ENCODE measurements at places on chromosomes 16 and 17.
A peak's percentile ranks its signal among the peaks of the same experiment; 100 is the strongest.

GRCh38 chr16:28280881-28281836, 11.2 kb upstream of the SBK1 start:
- DNase-seq: no peak

DNA sequence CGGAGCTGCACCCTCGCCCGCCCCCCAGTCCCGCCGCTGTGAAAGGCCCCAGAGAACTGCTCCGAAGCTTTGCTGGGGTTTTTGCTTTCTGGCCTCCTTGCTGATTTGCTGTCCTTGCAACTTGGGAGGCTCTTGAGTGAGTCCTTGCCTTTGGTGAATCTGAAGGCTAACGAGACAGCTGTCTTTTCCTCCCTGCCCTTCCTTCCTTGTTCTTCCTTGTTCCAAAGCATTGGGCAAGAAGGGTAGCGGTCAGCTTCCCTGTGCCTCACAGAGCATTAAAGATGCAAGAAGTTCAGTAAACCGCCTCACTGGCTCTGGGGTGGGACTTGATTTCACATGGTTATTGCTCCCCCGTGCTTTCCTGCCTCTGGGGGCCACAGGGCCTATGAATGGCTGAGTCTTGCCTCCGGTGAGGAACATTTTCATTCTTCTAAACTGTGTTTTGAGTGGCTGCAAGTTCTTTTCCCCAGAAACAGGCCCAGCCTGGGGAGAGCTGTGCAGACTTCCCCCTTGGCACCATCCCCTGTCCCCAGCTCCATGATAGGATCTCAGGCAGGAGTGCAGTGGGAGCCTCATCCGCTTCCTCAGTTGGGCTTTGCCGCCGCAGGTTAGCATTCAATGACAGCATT, 1.4 kb downstream of the YPEL2 start:
- DNase-seq: peak; percentile 35

DNA sequence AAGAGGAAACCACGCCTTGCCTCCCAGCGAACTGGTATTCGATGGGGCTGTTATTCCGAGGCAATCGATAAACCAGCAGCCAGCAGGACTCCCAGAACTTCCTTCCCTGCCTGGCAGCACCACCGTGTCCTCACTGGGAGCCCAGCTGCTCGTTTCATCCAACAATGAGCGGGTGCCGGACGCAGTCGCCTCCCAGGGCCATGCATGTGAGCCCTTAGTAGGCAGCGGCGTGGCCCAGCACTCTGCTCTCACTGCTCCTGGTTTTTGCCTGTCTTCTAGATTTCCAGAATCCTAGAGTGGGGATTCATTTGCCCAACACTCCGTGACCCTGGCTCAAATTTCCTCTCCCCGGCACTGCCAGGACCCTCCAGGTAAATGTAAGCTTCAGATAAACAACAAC, 29.1 kb upstream of the RASD1 start:
- peak; percentile 11 for DNase-seq

GRCh38 chr17:41278176-41278955, 2.9 kb downstream of the KRTAP9-7 start:
- DNase-seq: no peak

DNA sequence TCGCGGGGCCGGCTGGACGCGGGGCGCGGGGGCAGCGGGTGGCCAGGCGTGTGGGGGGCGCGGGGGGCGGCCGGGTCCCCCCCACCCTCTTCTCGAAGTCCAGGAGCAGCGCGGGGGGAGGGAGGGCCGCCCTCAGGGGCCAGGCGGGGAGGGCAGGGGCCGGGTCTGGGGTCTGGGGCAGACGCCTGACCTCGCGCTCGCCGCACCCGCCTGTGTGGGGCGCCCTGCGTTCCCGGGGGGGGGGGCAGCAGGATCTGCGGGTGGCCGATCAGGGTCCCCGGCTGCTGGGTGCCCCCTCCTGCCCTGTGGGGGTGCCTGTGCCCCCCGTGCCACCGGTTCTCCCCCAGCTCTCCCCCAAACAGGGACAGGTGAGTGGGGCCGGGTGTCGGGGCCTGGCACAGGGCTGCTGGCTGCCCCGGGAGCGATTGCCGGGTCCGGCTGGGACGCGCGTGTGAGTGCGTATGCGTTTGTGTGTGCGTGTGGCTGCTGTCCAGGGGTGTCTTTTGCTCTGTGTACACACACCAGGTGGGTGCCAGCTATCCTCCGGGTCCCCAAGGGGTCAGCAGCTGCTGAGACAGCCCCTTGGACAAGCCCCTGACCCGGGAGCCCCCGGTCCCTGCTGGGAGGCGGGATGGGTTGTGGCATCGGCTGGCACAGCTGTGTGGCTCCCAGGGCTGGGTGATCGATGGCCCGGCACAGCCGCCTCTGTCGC, 663 bp downstream of the PRR35 start:
- DNase-seq: no peak

- peak; percentile 62 for DNase-seq
These were observed 106.4 kb downstream of the SLC39A11 start for GRCh38 chr17:72985882-72986720.

DNA sequence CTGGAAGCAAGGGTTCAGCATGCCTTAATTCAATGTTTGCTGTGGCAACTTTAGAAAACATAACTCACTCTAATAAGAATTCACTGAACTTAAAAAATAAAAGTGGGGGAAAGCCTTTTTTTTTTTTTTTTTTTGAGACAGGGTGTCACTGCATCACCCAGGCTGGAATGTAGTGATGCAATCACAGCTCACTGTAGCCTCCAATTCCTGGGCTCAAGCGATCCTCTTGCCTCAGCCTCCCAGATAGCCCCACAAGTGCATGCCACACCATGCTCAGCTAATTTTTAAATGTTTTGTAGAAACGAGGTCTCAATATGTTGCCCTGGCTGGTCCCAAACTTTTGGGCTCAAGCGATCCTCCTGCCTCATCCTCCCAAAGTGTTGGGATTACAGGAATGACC, 243.9 kb downstream of the PARN start:
- DNase-seq: no peak

- DNase-seq: no peak
These were observed 42.3 kb downstream of the SLC7A5 start for GRCh38 chr16:87826798-87827587.

DNA sequence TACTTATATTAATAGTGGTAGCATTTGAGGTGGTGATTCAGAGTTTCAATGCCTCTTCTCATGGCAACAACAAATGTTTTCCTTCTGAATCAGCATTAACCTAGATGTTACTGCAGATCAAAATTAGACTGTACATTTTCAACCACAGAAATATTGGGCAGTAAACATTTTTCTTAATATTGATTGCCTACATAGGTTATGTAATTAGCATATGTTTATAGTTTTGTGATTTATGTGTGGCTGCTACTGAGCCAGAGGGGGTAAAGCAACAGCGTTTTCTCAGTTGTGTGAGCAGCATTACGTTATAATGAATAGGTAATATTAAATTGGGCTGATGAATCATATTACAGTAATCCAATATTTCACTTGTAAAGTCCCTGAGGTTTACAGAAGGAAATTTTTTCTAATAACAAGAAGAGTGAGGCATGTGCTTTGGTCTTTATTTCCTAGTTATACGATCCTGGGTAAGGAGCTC, 18.8 kb upstream of the BMERB1 start:
- DNase-seq: no peak
